ENCODE measurements at places on chromosomes 2 and 18.

GRCh38 chr2:43421194-43421593 lies 174.6 kb downstream of the THADA start:
- DNase-seq: no peak

DNA sequence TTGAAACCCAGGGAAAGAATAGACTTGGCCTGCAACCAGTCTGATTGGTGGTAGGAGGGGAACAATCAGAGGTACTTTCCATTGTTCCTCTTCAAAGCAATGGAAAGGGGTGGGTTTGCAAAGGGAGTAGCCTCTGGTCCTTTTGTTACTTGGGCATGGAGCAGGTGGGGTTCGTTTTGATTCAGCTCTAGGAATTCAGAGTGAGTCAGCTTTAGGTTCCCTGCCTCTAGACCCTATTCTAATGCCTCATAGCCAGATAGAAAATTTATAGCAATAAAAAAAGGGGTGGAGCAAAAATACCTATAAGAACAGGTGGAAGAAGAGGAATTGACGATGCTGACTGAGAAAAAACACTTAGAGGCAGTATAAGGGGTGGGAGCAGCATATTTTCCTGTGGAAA lies 636.4 kb downstream of the PLCL1 start:
- no peak for DNase-seq

- DNase-seq: peak; percentile 34
Measured at GRCh38 chr2:143524119-143524553, 394.9 kb downstream of the ARHGAP15 start.

GRCh38 chr18:12056034-12056883 lies 37.4 kb upstream of the ANKRD62 start:
- DNase-seq: no peak

DNA sequence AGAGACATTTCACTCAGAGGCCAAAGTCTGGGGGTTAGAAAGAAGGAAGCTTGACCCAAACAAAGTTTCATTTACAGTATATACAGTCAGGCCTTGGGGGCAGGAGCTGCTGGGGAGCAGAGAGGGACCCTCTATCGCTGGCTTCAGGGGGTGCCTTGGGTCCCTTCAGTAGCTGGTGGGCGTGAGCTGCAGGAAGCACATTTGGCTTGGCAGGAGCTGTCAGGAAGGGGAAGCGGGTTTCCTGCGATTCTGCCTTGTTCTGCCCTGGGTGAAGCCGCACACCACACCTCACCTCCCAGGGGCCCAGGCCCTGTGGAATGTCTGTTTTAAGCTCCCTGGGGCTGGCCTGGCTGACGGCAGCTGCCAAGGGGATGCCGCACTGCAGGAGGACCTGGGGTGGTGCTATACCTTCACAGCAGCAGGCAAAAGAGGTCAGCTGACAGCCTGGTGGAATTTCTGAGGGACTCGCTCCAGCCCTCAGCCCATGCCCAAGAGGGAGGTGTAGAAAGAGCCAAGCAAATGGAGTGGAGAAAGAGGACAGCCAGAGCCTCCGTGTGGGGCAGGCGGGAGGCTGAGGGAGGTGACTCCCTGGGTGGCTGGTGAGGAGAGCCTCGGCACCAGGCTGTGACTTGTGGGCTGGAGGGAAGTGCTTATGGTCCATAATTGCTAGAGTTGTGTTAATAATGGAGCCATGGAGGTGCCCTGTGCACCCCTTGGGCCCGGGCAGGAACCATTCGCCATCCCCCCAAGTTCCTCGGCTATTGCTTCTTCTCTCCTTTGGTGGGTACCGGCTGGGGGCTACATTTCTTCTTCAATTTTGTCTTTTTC lies 43.9 kb downstream of the PSD4 start:
- DNase-seq: no peak

- DNase-seq: no peak
Measured at GRCh38 chr2:16568998-16569784, 96.4 kb downstream of the CYRIA start.

- no peak for DNase-seq
Measured at GRCh38 chr2:3667151-3667631, 9.2 kb downstream of the ALLC start.

DNA sequence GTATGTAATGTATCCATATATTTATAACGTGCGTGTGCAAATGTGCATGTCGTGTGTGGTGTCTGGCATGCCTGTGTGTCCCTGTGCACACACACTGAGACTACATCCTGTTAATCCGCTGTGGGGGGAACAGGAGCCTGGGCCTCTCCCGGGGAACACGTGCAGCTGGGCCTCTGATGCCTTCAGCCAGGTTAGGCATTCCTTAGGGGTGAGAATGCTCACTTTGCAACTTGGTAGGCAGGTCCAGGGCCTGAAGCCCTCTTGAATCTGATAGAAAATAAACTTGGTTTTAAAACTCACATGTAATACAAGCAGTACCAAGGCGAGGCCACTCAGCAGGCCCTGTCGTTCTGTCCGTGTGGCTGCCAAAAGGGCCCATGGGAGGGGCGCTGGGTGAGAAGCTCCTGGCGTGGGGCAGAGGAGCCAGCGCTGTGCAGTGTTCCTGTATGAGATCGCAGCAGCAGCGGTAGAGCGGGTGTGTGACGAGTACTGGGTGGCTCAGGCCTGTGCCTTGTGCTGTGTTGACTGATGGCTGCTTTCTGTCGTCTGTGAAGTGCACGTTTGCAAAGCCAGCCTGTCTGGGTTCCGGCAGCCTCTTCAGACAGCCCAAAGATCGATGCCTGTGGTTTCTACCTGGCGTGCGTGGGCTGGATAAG lies 16.2 kb downstream of the SALL3 start:
- no peak for DNase-seq

GRCh38 chr2:64234785-64235184 lies 90.6 kb upstream of the PELI1 start:
- no peak for DNase-seq

DNA sequence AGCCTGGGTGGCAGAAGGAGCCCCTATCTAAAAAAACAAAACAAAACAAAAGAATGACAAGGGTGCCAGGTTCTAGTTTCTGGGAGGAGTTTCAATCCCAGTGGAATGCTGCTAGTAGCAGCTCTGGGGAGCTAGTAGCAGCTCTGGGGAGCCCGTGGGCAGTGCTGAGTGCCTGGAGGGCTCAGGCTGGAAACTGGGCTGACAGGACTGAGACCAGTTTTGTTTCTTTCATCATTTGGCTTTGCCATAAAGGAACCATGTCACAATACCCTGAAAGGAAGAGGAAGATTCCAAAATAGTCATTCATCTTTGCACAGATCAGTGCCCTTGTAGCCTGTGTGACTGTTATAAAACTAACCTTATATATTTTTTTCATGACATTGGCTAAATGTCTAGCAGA lies 10.6 kb downstream of the MFSD6 start:
- DNase-seq: no peak

DNA sequence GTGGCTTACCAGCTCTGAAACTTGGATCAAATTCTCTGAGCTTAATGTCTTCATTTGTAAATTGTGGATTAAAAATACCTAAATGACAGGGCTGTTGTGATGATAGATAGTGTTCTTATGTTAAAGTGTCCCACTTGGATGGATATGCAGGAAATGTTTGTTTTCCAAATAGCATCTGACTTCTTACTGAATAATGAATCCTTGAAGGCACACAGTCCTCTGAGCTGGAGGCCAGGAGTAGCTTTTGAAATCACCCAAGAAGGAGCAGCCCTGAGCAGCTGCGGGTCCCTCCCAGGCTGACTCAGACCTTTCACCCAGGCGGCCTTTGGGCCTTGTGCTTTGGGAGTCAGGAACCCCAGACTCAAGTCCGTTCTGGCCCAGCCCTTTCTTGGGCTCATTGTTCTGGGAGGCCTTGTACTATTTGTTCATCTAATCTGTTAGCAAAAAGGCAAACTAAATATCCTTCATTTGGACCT lies 173.0 kb upstream of the GATA6 start:
- DNase-seq: no peak

- no peak for DNase-seq
Measured at GRCh38 chr18:75071484-75071785, 137.5 kb downstream of the PTGR3 start.

GRCh38 chr18:40810372-40810771 lies 1144.7 kb upstream of the PIK3C3 start:
- peak; percentile 12 for DNase-seq

DNA sequence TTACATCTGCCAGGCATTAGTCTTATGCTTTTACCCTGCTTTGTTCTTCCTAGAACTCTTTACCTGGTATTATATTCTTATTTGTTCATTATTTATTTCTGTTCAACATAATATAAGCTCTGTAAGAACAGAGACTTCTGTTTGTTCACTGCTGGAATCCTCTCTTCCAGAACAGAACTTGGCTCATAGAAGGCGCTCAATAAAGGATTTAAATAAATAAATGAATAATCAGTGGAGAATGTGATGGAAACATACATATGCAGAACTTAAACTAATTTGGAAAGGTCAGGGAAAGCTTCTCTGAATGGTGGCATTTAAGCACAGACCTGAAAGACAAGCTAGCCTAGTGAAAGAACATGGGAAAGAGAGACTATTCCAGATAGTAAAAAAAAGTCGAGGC lies 24.3 kb downstream of the NCKAP1 start:
- DNase-seq: peak; percentile 24

GRCh38 chr2:95530734-95531133 lies 46.2 kb upstream of the TRIM43B start:
- no peak for DNase-seq

DNA sequence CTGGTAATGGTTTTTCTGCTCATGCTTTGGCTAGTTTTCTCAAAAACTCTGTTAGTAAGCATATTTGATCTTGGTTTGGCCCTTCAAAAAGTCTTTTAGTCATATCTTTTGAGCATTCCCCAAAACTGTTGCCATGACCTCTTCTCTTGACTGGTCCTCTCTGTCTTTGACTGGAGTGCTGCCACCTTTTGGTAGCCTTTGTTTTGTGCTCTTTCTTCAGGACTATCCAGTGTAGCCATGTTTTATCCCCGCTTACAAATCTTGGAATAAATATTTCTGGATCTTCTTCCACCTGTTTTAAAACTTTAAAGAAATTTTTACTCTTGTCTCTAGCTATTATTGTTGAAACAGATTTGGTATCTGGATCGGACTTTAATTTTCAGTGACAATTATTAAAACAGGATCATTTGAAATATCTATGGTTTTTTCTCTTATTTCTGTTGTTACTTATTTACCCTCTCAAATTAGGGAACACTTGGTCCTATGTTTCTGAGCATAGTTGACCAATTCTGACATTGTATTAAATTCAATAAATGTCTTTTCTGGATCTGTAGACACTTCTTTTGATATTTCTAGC lies 965 bp upstream of the ELOA2 start:
- peak; percentile 14 for DNase-seq

DNA sequence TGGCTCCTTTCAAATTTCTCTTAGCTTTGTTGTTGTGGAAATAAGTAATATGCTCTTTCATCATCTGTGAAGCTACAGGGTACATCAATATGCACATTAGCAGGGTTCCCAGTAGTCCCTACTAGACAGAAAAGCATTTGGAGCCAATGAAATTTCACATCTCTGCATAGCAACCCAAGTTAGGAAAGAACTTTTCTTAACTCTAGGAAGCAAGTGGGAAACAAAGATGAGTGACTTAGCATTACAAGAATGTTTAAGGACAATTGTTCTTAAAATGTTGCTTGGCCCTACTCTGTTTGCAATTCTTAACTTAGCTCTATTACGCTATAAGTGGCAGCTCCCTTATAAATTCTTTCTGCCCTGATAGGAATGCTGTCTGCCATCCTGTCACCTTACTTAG lies 39.6 kb downstream of the ZEB2 start:
- DNase-seq: peak; percentile 71

- no peak for DNase-seq
Measured at GRCh38 chr2:112050316-112050715, 4.8 kb upstream of the TMEM87B start.

- no peak for DNase-seq
Measured at GRCh38 chr2:201730651-201731285, 32.3 kb upstream of the MPP4 start.

DNA sequence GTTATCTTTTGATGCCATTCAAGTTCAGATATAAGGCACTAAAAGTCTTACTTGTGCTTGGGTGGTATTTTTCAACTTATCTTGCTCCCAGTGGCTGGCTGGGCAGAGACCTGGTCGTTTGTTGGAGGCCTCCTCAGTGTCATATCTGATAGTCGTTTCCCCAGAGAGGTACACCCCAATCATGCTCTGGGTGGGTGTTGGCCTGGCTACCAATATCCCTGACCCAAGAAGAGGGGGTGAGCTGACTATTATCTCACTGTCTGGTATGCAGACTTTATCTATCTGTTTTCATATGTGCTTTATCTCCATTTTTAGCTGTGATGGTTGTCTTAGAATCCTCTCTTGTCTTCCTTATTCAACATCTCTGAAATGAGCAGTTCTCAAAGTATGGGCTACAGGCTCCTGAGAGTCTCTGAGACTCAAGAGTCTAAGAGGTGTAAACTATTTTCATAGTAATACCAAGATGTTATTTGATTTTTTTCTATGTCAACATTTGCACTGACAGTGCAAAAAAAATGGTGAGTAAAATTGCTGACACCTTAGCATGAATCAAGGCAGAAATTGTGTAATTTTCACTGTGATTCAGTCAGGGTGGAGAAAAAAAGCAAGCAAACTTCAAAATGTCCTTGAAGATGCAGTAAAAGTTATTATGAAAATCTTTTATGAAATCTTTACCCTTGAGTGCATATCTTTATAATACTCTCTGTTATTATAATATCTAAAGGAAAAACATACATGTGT lies 12.3 kb upstream of the PLEK start:
- no peak for DNase-seq

GRCh38 chr18:7688580-7688979 lies 121.5 kb downstream of the PTPRM start:
- no peak for DNase-seq

DNA sequence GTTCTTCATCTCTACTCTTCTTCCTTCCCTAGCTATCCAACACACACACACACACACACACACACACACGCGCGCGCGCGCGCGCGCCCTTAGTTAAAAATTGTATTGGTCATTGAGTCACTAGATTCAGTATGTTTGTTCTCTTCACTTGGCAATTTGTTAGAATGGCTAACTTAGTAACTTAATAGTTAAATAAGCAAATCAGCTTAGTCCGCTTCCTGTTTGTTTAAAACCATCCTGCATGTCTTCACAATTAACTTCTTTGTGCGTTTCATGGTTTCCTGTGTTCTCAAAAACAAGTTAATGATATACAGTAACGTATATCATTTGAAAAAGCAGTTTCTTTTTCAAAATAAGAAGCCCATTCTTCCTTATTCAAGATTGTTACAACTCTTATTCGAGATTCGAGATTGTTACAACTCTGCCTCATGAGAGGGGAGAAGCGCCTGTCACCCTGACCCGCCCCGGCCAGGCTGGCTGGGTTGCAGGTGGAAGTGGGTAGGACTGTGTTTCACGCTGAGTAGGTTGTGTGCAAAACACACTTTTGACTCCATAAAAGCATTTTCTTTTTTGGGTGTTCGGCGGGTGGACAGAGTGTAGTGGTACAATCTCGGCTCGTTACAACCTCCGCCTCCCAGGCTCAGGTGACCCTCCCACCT lies 9.5 kb upstream of the CNNM3 start:
- no peak for DNase-seq

DNA sequence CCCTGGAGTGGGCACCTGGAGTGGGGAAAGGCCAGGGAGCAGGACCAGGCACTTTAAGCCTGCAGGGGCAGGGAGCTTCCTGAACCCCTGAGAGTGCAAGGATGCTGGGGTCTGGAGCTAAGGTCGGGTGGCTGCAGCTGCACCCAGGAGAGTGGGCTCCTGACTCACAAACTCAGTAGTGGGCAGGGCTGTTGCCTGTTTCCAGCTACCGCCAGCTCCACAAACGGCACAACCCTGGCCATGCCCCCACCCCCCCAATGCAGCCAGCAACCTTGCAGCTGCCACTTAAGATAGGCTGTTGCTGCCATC lies 688.8 kb downstream of the NYAP2 start:
- DNase-seq: no peak
